DMS79 (cell line): ENCODE measurements at places on chromosomes 3 and 15.

GRCh38 chr3:33768578-33769330 lies 29.7 kb upstream of the PDCD6IP start:
- no peak for DNase-seq

DNA sequence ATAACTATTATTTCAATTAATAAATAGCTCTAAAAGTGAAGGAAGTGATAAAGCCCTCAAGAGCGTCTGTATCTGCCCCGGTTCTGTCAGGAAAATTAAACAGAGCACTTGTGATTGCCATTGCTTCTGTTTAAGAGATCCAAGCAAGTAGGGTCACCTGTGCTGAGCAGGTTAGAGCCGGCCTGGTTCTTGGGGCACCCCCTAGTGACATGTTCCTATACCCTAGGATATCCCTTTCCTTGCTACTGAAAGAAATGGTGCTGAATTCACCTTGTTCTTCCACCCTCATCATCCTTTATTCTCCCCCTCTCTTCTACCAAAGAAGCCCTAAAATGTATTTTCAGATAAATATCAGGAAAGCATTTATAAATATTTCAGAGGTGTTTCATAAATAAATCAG lies 323.5 kb downstream of the RORA start:
- no peak for DNase-seq

DNA sequence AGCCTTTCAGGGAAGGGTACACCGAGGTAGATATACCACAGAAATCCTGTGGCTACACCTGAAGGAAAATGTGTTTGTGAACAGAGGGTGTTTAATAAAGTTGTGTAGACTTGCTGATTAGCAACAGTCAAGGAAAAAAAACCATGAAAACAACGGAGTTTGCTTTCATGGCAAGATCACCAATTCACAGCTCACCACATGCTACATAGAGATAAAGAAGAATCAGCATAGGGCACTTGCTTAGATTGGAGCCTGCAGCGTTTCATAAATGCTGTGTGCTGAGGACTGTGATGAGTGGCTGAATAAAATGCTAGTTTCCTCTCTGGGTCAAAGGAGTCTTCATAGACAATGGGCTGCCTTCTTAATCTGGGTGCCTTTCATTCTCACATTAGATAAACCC lies 257.6 kb downstream of the SLC9A9 start:
- DNase-seq: no peak

- DNase-seq: no peak
Measured at GRCh38 chr3:13419505-13420044, 547 bp downstream of the NUP210 start.

GRCh38 chr3:156449710-156450574 lies 105.0 kb downstream of the SSR3 start:
- no peak for DNase-seq

DNA sequence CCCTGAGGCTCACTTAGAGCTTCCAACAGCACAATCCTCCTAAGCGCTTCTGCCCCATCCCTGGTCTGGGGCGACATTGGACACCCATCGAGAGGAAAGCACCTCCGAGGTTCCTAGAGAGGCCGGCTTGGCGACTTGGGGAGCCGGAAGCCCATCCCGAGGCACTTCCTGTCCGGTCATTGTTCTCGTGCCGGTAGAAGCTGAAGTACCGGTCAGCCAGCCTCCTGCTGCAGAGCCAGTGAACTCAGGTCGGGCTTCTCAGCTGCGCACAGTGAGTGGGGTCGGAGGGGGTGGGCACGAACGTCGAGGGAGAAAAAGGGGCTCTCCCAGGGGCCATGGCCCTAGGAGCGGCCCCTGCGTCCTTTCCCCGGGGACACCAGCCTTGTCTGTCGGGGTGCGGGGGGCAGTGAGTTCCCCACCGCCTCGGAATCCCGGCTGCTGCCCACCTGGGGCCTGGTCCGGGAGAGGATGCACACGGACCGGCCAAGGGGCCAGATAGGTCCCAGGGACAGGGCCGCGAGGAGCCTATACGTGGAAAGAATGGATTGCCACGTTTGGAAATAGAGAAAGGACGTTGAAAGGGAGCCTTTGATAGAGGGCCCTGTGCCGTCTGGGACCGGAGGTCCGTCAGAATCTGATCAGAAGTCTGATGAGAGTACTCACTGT lies at the start of gene ZNF35:
Gene ZNF35, plus strand, starts transcription at position 169 of the 666 bp plus-strand sequence. CDS start 2,336 bp downstream, outside the sequence.
- peak; percentile 35 for DNase-seq

DNA sequence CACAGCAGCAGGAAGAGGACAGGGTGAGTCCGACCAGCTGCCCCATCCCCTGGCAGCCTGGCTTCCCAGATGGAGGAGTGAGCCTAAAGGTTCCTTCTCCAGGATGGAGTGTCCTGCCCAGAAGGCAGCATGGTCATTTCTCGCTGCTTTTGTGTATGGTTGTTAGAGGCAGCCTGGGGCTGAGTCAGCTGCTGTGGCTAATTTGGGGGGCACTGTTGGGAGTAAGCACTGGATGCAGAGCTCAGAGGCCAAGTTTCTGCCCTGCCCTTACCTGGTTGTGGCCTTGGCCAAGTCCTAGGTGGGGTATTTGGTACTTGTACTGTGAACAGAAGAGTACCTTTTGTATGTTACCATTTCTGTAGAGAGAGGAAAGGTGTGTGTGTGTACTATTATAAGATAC lies 78.6 kb downstream of the ADAMTS7 start:
- no peak for DNase-seq

DNA sequence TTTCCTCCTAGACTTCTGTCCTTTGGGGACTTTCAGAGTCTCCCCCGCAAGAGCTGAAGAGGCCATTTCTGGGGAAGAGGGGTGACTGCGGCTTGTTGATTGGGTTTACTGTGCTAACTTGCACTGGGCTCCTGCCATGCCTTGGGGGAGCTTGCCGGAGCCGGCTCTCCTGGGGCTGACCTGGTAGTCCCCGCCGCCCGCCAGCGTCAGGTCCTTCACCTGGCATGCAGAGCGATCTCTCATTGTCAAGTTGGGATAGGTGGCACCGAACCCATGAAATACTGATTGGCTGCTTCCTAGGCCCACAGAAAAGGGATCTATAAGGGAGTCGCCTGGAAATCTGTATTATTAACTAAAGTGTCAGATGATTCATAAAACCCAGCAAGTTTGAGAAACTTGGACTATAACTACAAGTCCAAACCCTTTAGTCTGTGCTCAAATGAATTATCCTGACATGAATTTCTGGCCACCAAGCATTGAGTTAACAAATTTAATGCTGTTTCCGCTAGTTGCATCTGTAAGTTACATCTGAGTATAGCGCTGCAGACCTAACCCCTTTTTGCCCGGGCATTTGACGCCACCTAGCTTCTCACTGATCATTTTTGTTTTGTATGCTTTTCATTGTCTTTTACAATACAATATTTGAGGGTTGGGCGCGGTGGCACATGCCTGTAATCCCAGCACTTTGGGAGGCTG lies 607 bp upstream of the IMP3 start:
- DNase-seq: no peak

- DNase-seq: peak; percentile 84
Measured at GRCh38 chr15:74540761-74541493, at the start of gene ARID3B. Gene ARID3B, plus strand, starts transcription at chr15:74541220. Its CDS starts 2,717 bp downstream, at chr15:74543937.

DNA sequence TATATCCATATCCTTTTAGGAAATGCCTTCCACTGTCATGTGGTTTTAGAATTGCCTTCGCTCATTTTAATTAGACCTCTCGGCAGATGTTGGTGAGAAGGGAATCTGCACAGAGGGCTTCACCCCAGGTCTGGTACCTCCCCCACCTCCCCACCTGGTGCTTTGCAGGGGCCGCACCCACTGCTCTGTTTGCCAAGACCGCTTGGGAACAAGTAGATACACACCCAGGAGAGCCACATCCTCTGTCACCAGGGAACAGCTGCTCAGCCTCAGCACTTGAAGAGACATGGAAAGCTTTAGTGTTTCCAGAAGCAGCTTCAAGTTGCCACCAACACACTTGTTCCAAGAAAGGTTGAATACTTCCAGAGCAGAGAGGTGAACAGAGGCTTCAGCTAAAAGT lies 21.8 kb downstream of the LRRC31 start:
- DNase-seq: peak; percentile 87

GRCh38 chr3:72133329-72134011 lies 348.5 kb upstream of the PROK2 start:
- DNase-seq: no peak

DNA sequence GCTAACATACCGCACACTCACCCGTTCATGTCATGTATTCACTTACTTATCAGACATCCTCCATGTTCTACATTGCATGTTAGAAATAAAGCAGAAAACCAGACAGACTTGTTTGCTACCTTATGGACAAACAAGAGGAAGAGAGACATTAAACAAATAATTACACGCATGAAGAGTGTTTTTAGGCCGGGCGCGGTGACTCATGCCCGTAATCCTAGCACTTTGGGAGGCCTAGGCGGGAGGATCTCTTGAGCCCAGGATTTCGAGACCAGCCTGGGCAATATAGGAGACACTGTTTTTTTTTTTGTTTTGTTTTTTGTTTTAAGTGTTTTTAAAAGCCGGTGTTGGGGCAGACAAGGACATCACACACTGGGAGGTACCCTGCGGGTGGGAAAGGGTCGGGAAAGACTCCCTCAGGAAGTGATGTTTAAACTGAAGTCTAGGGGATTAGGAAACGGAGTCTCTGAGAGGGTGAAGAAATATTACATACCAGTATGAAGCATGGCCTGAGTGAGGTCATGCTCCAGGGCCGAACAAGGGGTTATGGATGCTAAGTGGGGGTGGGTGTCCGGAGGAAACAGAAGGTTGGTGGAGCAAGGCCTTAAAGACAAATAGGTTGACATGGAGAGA lies 2.1 kb upstream of the USP3 start:
- DNase-seq: no peak

GRCh38 chr3:60758171-60758570 lies 493.1 kb downstream of the FHIT start:
- DNase-seq: no peak

- DNase-seq: no peak
Measured at GRCh38 chr15:65366122-65366892, 11.5 kb downstream of the IGDCC3 start.

DNA sequence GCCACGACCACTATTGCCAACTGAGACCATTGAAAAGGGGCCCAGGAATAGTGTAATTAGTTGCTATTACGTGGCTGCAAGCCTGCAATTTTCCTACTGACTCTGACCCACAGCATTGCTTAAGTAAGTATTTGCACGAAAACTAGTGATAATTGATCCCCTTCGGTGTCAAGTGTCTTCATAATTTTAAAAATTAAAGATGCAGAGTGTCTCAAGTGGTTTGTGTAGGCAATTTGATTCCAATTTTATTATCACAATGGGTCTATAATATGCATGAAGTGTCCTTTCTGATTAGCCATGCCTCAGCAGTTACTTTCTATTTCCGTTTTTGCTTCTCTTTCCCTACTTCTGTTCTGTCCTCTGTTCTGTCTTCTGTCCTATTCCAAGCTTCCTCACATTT lies 259.2 kb downstream of the C3orf38 start:
- no peak for DNase-seq

- no peak for DNase-seq
Measured at GRCh38 chr3:16122155-16122554, 52.3 kb upstream of the GALNT15 start.

- no peak for DNase-seq
Measured at GRCh38 chr3:174538151-174538550, 321.0 kb upstream of the NAALADL2 start.

GRCh38 chr3:178676077-178676476 lies 139.8 kb downstream of the KCNMB2 start:
- DNase-seq: no peak

- no peak for DNase-seq
Measured at GRCh38 chr15:55685286-55685685, 57.7 kb downstream of the PRTG start.
